NCI-H2171 (cell line): ENCODE measurements at places on chromosomes 1 and 21.

GRCh38 chr1:113027449-113027848 lies 45.5 kb upstream of the LRIG2 start:
- no peak for DNase-seq

DNA sequence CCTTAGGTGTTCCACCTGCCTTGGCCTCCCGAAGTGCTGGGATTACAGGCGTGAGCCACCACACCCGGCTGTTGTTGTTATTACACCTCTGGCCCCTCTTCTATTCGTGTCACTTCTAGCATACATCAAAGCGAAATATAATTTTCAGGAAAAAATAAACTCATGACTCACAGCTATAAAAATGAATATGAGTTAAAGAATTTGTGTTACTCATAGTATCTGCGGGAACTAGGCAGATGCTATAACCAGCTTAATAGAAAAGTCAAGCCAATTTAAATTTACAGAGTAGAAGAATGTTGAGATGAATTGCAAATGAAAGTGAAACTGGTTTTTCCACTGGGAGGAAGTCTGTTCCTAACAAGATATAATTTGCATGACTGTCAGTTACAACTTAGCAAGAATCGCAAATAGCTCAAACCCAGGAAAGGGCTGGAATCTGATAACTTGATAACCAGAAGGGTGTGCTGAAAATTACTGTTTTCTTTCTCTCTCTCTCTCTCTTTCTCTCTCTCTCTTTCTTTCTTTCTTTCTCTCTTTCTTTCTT lies 11.2 kb downstream of the OR2W3 start:
- DNase-seq, result no peak

GRCh38 chr1:220516722-220517042 lies 11.3 kb upstream of the MARK1 start:
- DNase-seq, result no peak

DNA sequence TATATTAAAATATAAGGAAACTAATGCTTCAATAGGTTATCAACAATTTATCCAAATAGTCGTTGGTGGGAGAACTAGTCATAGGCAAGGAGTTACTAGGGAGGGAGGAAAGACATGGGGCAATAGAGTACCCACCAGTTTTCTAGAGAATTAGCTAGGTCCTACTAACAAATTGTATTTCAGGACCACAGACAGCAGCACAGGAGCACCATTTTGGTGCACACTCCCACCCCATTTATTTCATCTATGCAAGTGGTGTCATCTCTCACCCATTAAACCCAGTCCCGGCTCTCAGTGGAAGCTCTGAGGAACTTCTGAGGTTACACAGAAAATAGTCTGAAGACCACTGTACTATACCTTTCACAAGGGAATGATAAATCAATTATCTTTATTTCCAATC lies 89.0 kb upstream of the BCAR3 start:
- DNase-seq, result no peak

- DNase-seq, result no peak
Observed at GRCh38 chr1:248810727-248811513, 14.8 kb downstream of the SH3BP5L start.

- DNase-seq, result no peak
Observed at GRCh38 chr1:228304766-228305395, 97.0 kb downstream of the OBSCN start.

GRCh38 chr1:12532405-12533315 lies 85.3 kb downstream of the DHRS3 start:
- no peak for DNase-seq

GRCh38 chr1:177571076-177571475 lies 398.8 kb downstream of the SEC16B start:
- DNase-seq, result no peak

DNA sequence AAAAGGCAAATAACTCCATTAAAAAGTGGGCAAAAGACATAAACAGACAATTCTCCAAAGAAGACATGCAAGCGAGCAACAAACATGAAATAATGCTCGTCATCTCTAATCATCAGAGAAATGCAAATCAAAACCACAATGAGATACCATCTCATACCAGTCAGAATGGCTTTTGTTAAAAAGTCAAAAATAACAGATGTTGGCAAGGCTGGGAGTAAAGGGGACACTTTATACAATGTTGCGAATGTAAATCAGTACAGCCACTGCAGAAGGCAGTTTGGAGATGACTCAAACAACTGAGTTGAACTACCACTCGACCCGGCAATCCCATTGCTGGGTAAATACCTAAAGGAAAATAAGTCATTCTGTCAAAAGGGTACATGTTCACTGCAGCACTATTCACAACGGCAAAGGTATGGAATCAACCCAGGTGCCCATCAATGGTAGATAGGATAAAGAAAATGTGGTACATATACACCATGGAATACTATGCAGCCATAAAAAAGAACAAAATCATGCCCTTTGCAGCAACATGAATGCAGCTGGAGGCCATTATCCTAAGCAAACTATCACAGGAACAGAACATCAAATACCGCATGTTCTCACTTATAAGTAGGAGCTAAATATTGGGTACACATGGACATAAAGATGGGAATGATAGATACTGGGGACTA lies 25.9 kb downstream of the TSPAN2 start:
- no peak for DNase-seq

- DNase-seq, result no peak
Observed at GRCh38 chr1:168099337-168099801, 37.4 kb downstream of the GPR161 start.

DNA sequence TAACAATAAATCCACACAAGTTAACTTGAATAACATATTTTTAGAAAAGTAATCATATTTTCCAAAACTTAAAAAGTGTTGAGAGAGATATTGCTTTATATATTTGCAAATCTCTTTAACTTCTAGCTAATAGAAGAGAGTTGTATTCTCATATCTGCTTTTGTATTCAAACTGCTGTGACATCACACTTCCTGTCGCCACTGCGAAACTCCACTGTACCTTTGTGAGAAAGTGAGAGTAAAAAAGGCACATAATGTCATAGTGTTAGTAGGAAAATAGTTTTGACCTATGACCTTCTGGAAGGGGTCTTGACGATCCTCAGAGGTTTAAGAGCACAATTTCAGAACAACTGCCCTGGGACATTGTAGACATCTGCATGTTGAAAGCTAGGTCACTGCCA lies 21.6 kb downstream of the AK5 start:
- no peak for DNase-seq

DNA sequence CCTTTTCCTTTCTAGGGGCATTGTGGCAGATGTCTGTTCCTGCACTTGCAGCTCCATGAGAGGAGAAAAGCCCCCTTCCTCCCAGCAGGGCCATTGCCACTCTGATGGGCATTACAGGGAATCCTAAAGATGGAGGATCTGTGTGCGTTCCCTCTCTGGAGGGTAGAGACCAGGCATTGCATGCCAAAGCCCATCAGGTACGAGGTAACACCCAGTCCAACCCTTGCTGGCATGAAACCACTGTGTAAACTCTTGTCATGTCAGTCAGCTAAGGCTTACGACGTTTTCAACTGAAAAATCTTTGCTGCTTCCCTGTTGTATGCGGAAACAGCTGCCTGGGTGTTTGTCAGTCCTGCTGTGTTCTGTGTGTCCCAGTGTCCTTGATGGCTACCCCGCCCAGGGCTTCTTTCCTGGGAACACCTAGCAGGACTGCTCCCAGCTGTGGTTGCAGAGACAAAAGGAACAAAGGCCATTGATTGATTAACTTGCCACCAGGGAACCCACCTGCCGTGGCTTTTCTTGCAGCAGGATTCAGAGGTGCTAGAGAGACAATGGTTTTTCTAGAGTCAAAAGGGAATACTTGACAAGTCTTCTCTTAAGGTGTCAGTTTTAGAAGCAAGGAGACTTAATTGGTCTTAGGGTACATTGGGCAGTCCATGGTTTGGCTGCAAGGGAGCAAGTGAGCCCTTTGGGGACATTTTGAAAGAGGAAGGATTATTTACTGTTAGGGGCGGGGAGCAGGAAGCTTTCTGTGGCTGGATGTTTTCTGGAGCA lies 24.6 kb downstream of the B3GALT5 start:
- DNase-seq, result no peak

- no peak for DNase-seq
Observed at GRCh38 chr1:6420454-6421042, 829 bp upstream of the HES2 start.

DNA sequence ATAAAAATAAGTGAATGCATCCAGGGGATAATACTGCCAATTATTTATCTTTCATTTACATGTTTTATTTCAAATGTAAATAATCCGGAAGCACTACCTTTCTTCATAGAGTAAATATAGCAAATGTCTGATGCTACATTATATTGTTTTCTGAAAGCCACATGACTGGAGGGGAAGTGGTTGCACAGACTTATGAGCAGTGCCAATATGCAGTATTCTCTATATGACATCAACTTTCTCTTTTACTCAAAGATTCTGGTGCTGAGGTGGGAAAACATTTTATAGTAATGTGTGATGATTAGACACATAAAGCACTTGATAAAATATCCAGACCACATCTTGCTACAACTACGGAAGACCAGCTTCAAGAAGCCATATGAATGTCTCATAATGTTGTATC lies 314.7 kb downstream of the NEGR1 start:
- no peak for DNase-seq

DNA sequence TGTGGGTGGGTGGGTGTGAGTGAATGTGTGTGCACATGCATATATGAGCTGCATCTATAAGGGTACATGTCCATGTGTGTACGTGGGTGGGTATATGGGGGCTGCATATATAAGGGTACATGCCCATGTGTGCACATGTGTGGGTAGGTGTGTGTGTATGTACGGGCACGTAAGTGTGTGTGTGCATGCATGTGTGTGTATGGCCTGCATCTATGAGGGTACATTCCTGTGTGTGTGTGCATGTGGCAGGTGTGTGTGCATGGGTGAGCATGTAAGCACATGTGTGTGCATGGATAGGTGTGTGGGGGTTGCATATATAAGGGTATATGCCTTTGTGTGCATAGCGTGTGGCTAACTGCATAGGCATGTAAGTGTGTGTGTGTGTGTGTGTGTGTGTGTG lies 181.0 kb upstream of the ARHGEF16 start:
- DNase-seq, result no peak

DNA sequence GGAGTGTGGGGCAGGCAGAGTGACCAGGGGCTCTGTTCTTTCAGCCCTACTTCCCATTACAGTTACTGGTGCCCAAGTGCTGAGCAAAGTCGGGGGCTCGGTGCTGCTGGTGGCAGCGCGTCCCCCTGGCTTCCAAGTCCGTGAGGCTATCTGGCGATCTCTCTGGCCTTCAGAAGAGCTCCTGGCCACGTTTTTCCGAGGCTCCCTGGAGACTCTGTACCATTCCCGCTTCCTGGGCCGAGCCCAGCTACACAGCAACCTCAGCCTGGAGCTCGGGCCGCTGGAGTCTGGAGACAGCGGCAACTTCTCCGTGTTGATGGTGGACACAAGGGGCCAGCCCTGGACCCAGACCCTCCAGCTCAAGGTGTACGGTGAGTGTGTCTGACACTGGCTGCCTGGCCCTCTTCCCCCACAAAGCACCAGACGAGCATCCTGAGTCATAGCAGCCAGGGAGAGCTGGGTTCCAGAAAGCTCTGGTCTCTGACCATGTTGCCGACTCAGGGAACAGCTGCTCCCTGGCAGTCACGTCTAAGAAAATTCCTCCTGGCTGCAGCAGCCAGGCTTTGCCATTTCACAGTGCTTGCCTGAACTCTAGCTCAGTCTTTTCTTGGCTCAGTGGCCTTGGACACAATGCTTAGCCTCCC lies 3.3 kb downstream of the SLAMF8 start:
- no peak for DNase-seq

- DNase-seq, result no peak
Observed at GRCh38 chr1:30920827-30921226, 12.3 kb upstream of the SDC3 start.

DNA sequence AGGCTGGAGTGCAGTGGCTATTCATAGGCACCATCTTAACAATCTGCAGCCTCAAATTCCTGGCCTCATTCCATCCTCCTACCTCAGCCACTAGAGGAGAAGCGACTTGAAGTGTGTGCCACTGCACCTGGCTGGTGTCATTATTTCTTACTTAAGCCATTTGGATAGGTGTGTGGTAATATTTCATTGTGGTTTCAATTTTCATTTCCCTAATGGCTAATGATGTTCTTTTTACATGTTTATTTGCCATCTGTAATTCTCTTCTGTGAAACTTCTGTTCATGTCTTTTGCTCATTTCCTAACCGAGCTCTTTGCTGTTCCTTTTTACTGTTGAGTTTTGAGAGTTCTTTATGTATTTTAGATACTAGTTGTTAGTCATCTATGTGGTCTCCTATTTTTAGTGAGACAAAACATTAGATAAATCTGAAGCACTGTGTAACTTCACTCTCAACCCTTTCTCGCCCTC lies 66.8 kb downstream of the SLC27A3 start:
- DNase-seq, result peak; percentile 39

- no peak for DNase-seq
Observed at GRCh38 chr1:52693843-52694242, 4.3 kb downstream of the COA7 start.

DNA sequence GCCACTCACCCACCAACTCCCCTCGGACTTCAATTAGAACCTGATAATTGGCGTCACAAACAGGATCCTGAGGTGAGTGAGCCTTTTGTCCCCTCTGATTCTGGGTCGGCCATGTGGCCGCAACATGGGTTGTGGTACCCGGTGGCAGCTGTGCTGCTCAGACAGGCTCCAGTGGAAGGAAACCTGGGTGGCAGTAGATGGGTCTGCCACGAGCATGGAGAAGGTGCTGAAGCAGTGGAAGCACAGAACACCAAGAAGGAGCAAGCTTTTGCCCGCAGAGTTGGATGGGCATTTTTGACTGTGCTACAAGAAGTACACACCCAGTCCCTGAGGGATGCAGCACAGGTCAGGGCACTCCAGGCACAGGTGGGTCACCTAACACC lies 16.5 kb upstream of the UBE2U start:
- no peak for DNase-seq

DNA sequence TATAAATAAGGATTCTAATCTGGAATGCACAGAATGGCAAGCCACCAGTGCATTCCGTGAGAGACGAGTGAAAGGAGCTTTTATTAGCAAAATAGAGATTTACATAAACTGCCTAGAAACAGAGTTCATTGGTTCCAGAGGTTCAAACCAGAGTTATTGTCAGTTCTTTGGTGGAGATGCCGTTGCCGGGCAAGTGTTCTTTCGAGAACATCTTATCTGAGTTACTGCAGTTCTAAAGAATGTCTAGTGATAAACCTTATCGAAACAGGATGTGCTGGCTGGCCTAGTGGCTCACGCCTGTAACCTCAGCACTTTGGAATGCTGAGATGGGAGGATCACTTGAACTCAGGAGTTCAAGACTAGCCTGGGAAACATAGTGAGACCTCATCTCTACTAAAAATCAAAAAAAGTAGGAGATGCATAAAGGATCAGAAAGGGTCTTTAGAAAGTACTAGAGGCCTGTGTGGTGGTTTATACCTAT lies 19.9 kb upstream of the EVI5 start:
- DNase-seq, result no peak

DNA sequence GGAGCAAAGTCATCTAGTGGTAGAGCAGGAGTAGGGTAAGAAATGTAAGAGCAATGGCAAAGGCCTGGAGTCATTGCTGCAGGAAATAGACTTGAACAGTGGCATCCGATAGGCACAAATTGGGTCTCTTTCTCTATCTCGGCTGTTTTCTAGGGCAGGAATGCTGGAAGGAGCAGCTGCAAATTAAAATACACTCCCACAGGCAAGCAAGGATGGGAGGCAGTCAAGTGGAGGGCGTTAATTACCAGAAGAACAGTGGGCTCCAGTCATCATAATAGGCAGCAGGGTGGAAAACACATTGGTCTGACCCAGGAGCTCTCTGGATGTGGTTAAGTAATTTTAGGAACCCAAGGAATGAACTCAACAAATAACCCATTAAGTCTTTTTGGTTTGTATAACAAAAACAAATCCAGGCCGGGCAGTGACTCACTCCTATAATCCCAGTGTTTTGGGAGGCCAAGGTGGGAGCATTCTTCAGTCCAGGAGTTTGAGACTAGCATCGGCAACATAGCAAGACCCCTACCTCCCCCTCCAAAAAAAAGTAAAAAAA lies 7.8 kb upstream of the TDRD5 start:
- DNase-seq, result no peak
